Left ventricle myocardium inferior (tissue), 1 donor: ENCODE measurements at places on chromosomes 3 and 15. TPM values are rescaled to one million over a fixed set of nuclear protein-coding genes. Genes with fewer than 3 reads are reported as not detected.
A peak's percentile ranks its signal among the peaks of the same experiment; 100 is the strongest.

DNA sequence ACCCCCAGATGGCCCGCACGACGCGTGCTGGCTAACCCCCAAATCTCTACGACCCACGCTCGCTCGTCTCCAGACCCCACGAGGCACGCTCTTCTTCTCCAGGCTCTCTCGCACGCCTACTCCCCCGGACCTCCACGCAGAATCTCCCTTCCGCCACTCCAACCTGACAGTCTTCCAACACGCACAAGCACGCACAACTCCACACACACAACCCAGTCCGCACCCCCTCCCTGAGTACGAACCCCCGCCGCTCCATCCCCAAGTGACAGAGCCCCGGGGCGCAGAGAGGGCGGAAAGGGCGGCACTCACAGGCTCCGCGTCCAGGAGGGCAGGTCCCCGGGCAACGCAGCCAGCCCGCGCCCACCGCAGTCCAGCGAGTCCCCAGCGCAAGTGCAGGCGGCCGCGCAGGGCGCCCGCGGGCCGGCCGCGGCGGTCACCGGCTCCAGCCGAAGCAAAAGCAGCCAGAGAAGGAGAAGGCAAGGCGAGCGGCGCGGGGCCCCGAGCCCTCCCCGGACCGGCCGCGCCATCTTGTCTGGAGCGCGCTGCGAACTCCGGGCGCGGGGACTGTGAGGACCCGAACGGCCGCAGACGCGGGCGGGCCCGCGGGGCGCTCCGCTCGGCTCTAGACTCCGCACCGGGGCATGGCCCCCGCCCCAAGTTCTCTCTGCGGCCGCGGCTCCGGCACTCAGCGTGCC is 794 bp downstream of the LRIG1 start:
- H3K36me3 ChIP-seq, result no peaks in the 10 kb centered on the region
- H3K4me1 ChIP-seq, result peaks cover 63% of the 10 kb centered on the region
- DNase-seq, result peak; percentile 46

GRCh38 chr15:45799508-45799907 is 164.7 kb downstream of the SQOR start:
- no peak overlapping the region for H3K4me3 ChIP-seq
- no peaks in the 10 kb centered on the region for H3K36me3 ChIP-seq
- peaks cover 4% of the 10 kb centered on the region for H3K27me3 ChIP-seq
- no peaks in the 10 kb centered on the region for H3K4me1 ChIP-seq

- H3K4me3 ChIP-seq, result no peak overlapping the region
- no peaks in the 10 kb centered on the region for H3K4me1 ChIP-seq
- H3K27ac ChIP-seq, result no peak overlapping the region
- no peaks in the 10 kb centered on the region for H3K36me3 ChIP-seq
- DNase-seq, result no peak
- H3K27me3 ChIP-seq, result no peaks in the 10 kb centered on the region
Measured at GRCh38 chr3:63295806-63296205, 17.7 kb downstream of the SYNPR start.

GRCh38 chr3:11739706-11740105 is 96.0 kb upstream of the VGLL4 start:
- no peak overlapping the region for H3K27ac ChIP-seq
- no peaks in the 10 kb centered on the region for H3K4me1 ChIP-seq
- H3K27me3 ChIP-seq, result no peaks in the 10 kb centered on the region
- DNase-seq, result no peak

- no peak overlapping the region for H3K27ac ChIP-seq
- H3K4me1 ChIP-seq, result peaks cover 19% of the 10 kb centered on the region
- no peak for DNase-seq
- no peaks in the 10 kb centered on the region for H3K36me3 ChIP-seq
Measured at GRCh38 chr3:72102112-72102616, 317.2 kb upstream of the PROK2 start.

DNA sequence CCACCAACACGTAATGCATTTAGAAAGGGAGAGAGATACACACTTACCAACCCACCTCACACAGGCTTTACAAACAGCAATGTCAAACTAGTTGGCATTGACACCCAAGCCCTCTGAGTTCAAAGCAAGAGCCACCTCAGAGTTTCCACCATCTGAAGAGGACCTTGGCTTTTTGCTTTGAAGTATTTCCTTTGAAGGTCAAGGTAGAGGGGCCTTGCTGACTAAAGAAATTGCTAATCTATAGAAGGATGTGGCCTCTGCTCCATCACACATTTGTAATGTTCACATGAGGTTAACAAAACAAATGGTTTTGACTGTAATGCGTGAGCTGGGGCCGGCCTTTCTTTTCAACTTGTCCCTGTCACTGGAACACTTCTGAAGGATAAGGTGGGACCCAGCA is 117.7 kb downstream of the POLR2M start:
- H3K4me3 ChIP-seq, result no peak overlapping the region
- no peaks in the 10 kb centered on the region for H3K4me1 ChIP-seq
- H3K36me3 ChIP-seq, result no peaks in the 10 kb centered on the region
- H3K27ac ChIP-seq, result no peak overlapping the region
- DNase-seq, result no peak

- DNase-seq, result no peak
- H3K27me3 ChIP-seq, result no peaks in the 10 kb centered on the region
- H3K36me3 ChIP-seq, result no peaks in the 10 kb centered on the region
- no peak overlapping the region for H3K27ac ChIP-seq
Measured at GRCh38 chr15:35173444-35174118, 88.5 kb upstream of the NANOGP8 start.

GRCh38 chr15:41661518-41662225 is 1.5 kb downstream of the MGA start:
- peaks cover 59% of the 10 kb centered on the region for H3K4me1 ChIP-seq
- peak overlapping the region; percentile 88 for H3K27ac ChIP-seq
- no peaks in the 10 kb centered on the region for H3K36me3 ChIP-seq
- no peaks in the 10 kb centered on the region for H3K27me3 ChIP-seq

- H3K4me3 ChIP-seq, result peak overlapping the region; percentile 61
- peaks cover 15% of the 10 kb centered on the region for H3K4me1 ChIP-seq
- no peak overlapping the region for H3K27ac ChIP-seq
- H3K36me3 ChIP-seq, result no peaks in the 10 kb centered on the region
- peak; percentile 62 for DNase-seq
- peaks cover 60% of the 10 kb centered on the region for H3K27me3 ChIP-seq
Measured at GRCh38 chr3:170584585-170585007, 1.3 kb downstream of the SLC7A14 start.

DNA sequence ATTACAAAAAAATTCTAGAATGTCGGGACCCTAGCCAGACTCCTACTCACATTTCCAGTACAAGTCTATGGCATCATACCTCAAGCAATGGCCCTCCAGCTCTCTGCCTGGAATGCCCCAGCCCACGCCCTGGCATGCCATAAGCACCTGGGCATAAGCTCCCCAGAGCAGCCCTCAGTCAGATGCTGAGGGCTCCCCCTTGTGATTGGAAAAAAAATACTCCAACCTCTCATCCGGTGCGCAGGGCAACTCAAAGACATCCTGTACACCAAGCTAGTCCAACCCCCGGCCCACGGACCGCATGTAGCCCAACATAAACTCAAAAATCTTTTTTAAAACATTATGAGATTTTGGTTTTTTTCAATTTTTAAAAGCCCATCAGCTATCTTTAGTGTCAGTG is 115.4 kb downstream of the NEK10 start:
- H3K36me3 ChIP-seq, result no peaks in the 10 kb centered on the region
- no peak overlapping the region for H3K27ac ChIP-seq
- H3K4me3 ChIP-seq, result no peak overlapping the region

DNA sequence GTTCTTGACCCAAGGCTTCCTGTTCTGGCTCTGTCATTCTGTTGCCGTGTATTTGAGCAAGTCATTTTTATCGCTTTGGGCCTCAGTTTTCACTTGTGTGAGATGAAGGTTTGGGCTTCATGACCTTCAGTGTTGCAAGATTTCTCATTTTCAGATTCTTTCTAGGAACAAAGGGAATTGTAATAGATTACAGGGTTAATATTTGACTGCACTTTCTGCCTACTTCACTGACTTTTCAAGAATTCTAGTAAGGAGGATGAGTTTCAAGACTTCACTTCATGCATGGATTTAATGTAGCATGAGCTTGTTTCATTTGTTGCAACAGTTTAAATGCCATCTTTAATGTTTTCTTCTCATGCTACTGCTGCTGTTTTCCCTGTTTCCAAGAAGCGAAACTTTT is 226.5 kb downstream of the NLGN1 start:
- no peaks in the 10 kb centered on the region for H3K27me3 ChIP-seq
- H3K27ac ChIP-seq, result no peak overlapping the region
- H3K4me1 ChIP-seq, result peaks cover 29% of the 10 kb centered on the region
- no peak for DNase-seq
- no peaks in the 10 kb centered on the region for H3K36me3 ChIP-seq

GRCh38 chr3:59535791-59536221 is 486.0 kb upstream of the CFAP20DC start:
- H3K4me1 ChIP-seq, result peaks cover 24% of the 10 kb centered on the region
- H3K36me3 ChIP-seq, result no peaks in the 10 kb centered on the region
- no peak overlapping the region for H3K4me3 ChIP-seq
- H3K27ac ChIP-seq, result peak overlapping the region; percentile 61
- DNase-seq, result no peak
- H3K27me3 ChIP-seq, result no peaks in the 10 kb centered on the region

GRCh38 chr3:156643729-156644389 is 30.5 kb upstream of the TIPARP start:
- no peak for DNase-seq
- H3K27ac ChIP-seq, result peak overlapping the region; percentile 41
- no peaks in the 10 kb centered on the region for H3K27me3 ChIP-seq

- H3K27ac ChIP-seq, result no peak overlapping the region
- H3K4me1 ChIP-seq, result no peaks in the 10 kb centered on the region
- H3K36me3 ChIP-seq, result no peaks in the 10 kb centered on the region
- H3K4me3 ChIP-seq, result no peak overlapping the region
Measured at GRCh38 chr15:39801641-39802309, 19.1 kb upstream of the FSIP1 start.

DNA sequence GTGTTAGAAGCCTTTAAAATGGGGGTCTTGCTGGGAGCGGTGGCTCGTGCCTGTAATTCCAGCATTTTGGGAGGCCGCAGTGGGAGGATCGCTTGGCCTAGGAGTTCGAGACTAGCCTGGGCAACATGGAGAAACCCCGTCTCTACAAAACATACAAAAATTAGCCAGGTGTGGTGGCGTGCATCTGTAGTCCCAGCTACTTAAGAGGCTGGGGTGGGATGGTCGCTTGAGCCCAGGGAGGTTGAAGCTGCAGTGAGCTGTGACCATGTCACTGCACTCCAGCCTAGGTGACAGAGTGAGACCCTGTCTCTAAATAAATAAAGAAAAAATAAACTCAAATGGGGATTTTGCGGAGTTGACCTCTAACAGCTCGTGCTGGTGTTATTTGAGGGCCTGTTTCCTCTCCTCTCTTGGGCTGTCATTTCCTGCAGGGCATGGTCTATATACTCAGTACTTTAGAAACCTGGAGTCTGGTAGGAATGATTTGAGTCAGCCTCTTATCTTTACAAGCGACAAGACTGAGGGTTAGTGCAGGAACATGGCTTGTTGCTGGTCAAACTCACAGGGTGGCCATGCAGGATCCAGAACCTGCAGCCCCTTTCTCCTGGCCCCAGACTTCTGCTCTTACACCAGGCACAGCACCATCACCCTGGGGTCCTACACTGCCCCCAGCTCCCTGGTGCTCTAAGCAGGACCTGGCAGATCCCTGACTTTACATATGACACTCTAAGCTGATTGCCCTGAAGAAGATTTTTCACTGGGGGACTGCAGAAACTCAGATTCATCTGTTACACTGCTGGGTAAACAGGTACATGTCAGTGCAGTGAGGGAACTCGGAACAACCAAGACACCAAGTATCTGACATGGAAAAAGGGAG is 15.1 kb downstream of the EHD4 start:
- H3K4me3 ChIP-seq, result peak overlapping the region; percentile 21
- no peak for DNase-seq
- peaks cover 86% of the 10 kb centered on the region for H3K4me1 ChIP-seq
- peak overlapping the region; percentile 87 for H3K27ac ChIP-seq

GRCh38 chr3:186538779-186539178 is 5.4 kb downstream of the CRYGS start:
- H3K4me1 ChIP-seq, result peaks cover 20% of the 10 kb centered on the region
- DNase-seq, result no peak
- no peak overlapping the region for H3K4me3 ChIP-seq
- H3K27me3 ChIP-seq, result no peaks in the 10 kb centered on the region

DNA sequence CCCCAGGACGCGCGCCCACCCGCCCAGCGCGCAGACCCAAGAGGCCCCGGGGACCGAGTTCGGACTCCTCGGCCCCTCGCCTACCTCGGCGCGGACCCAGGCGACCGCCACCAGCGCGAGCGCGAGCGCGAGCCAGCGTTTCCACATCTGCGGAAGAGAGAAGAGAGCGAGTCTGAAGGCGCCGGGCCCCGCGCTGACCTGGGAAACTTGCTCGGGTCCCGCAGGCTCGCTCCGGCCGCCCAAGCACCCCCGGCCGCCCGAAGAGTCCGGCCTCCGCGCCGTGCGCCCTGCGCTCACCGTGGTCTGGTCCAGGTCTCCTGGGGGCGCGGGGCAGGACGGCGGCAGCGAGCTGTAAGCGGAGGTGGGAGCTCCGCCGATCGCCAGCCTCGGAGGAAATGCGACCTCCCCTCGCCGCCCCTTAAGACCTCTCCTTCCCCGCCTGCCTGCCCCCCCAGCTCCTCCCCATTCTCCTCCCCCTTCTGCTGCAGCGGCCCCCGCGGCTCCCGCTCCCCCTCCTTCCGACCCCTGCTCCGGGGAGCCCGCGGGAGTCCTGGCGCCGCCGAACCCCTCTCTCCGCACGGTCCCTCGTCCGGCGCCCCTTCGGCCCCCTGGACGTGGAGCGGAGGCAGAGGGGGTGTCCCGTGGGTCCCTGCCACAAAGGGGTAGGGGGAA is at the start of gene FSTL1:
TSS of gene FSTL1 (minus strand) at position 393 of the 672 bp plus-strand sequence. CDS start at position 147, 246 bp downstream.
- peak; percentile 76 for DNase-seq
- no peaks in the 10 kb centered on the region for H3K27me3 ChIP-seq
- H3K36me3 ChIP-seq, result peaks cover 17% of the 10 kb centered on the region
- peak within 1 kb of the TSS; percentile 98 for H3K27ac ChIP-seq
- peaks cover 60% of the 10 kb centered on the region for H3K4me1 ChIP-seq
- H3K4me3 ChIP-seq, result peak within 1 kb of the TSS; percentile 86

Gene CSNK1G1
- 6.3 TPM for total RNA-seq

Gene SPSB4
- 11.2 TPM for total RNA-seq

Gene OR5H1
- not detected for total RNA-seq

Gene PPP1R14D
- not detected for total RNA-seq

Gene CHRNA3
- total RNA-seq, result 0.25 TPM

Gene MYO9A
- 22.5 TPM for total RNA-seq
